ENCODE measurements at places on chromosomes 11 and 22.
A peak's percentile ranks its signal among the peaks of the same experiment; 100 is the strongest.

DNA sequence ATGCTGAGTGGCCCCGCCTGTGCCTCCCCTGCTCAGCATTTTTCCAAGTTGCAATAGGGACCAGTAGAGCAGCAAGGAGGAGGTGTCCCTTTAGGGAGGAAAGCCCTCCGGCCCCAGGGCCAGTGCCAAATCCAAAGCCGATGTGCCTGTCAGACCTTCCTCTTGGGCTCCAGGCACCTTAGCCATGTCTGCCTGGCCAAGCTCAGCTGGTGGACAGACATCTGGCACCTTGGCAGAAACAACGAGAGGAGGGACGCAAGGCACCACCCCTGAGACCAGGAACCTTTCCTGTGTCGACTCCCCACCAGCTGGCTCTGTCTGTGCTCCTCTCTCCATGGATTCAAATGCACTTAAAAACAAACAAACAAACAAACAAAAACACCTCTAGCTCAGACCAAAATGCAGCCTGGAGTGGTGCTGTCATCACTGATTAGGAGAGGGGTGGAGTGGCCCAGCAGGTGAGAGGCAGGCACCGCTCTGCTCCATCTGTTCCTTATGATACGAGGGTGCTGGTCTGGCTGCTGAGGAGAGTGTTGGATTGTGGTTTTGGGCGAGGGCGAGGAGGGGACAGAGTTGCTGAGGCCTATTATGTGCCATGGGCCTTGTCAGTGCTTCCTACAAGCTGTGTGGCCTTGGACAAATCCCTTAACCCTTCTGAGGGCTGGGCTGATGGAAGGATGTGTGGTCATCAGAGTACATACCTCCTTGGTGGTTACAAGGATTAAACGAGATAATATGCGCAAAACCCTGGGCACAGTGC lies 46.2 kb downstream of the TP53I11 start:
- no peak overlapping the region for H3K27ac ChIP-seq
- no peak for DNase-seq
- no peaks in the 10 kb centered on the region for H3K27me3 ChIP-seq
- no peaks in the 10 kb centered on the region for H3K4me1 ChIP-seq
- no peaks in the 10 kb centered on the region for H3K36me3 ChIP-seq

DNA sequence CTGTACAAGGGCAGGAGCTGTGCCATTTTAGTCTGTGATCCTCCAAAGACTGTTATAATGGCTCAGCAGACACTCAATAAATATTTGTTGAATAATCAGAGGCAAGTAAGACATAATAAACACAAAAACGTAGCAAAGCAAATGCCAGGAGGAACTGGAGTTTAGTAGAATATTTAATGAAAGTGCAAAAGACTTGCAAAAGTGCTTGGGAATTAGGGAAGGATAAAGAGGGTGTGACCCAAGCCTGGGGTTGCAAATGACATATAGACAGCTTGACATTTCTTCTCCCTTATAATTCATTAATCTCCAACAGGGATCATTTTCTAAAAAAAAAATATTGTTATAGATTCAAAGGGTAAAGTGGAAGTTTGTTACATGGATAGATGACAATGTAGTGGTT lies 212.7 kb upstream of the PGR start:
- no peak for DNase-seq
- H3K36me3 ChIP-seq = no peaks in the 10 kb centered on the region
- H3K27me3 ChIP-seq = no peaks in the 10 kb centered on the region
- no peak overlapping the region for H3K27ac ChIP-seq
- no peak overlapping the region for H3K4me3 ChIP-seq

DNA sequence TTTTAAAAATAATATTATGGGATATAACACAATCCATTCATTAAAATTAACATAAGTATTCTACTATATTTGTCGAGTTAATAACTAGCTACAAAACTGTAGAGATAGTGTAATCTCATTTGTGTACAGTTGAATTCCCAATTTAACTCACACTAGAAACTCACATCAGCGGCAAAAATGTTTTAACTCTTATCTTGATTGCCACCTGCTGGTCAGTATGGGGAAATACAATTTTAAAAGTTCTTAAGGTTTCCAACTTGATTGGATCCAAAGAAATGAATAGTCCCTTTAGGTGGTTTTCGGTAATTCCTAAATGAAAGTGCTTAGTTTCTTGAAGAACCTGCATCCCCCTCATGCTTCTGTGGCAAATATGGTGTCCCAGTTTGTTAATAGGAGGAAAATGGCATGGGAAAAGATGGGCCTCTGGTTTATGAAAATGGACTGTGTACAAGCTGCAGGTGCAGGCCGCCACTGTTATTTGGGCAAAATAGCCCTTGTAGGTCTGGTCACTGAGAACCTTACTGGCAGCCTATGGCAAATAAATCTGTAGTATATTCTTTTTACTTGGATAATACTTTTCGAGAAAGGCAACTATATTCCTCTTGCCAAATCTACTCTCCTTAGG lies 33.7 kb upstream of the SLC17A6 start:
- H3K27me3 ChIP-seq = no peaks in the 10 kb centered on the region
- H3K36me3 ChIP-seq = no peaks in the 10 kb centered on the region
- H3K4me1 ChIP-seq = no peaks in the 10 kb centered on the region
- no peak for DNase-seq

GRCh38 chr22:39312410-39312809 lies 7.0 kb downstream of the RPL3 start:
- peak overlapping the region; percentile 30 for H3K27ac ChIP-seq
- H3K27me3 ChIP-seq = no peaks in the 10 kb centered on the region
- H3K4me1 ChIP-seq = peaks cover 54% of the 10 kb centered on the region

- no peaks in the 10 kb centered on the region for H3K36me3 ChIP-seq
- H3K27me3 ChIP-seq = no peaks in the 10 kb centered on the region
- no peak overlapping the region for H3K4me3 ChIP-seq
- no peak overlapping the region for H3K27ac ChIP-seq
- no peaks in the 10 kb centered on the region for H3K4me1 ChIP-seq
Observed at GRCh38 chr11:56611174-56611573, 3.5 kb downstream of the OR5M1 start.

DNA sequence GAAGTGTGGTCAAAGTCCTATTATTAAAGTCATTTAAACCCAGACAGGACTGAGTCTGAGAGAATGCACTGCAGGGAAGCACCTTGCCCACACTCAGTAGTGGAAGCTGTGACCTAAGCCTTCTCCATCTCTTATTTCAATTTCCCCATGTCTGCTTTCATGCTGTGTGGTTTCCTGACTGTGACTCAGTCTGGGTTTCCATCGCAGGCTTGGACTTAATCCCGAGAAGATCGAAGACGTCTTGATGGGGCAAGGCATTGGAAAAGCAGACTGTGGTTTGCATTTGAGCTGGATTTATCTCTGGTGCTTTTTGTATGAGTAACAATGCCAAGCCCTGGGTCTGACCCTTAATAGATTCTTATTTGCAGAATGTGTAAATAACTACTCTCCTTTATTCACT lies 238.9 kb downstream of the NTM start:
- no peak overlapping the region for H3K27ac ChIP-seq
- H3K36me3 ChIP-seq = no peaks in the 10 kb centered on the region
- H3K4me3 ChIP-seq = no peak overlapping the region
- no peak for DNase-seq

- H3K27me3 ChIP-seq = peaks cover 12% of the 10 kb centered on the region
- no peaks in the 10 kb centered on the region for H3K36me3 ChIP-seq
- no peak for DNase-seq
- H3K4me1 ChIP-seq = peaks cover 3% of the 10 kb centered on the region
Observed at GRCh38 chr11:11789735-11790369, 51.9 kb upstream of the USP47 start.

DNA sequence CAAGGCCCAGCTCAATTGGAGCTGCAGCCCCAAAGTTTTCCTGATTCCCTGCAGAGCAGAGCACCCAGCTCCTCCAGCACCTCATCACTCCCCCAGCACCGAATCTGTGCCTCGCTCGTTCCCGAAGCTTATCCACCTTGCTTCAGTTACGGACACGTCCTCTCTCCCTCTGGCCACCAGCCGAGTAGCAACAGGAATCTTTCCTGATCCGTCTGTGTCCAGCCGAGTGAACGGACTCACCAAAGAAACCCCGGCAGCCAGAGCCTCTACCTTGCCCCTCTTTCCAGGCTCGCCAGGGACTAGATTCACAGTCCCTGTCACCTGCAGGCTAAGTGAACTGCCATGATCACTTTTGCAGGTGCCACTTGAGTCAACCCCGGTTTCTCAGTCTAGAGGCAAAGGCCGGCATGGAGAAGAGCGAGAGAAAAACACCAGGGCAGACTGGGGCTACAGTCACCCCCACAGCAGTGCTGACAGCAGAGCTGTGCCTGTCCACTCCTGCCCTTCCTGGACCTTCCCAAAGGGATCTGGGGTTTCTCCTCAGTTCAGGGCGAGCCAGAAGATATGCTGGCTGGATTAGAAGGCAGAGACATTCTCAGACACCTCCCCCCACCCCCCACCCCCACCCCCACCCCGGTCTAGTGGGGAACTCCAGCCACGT lies 32.3 kb downstream of the BID start:
- H3K36me3 ChIP-seq = peaks cover 6% of the 10 kb centered on the region
- no peak overlapping the region for H3K4me3 ChIP-seq
- H3K27me3 ChIP-seq = no peaks in the 10 kb centered on the region
- H3K27ac ChIP-seq = no peak overlapping the region
- no peak for DNase-seq

- peak overlapping the region; percentile 84 for H3K4me3 ChIP-seq
- peaks cover 16% of the 10 kb centered on the region for H3K4me1 ChIP-seq
- H3K36me3 ChIP-seq = no peaks in the 10 kb centered on the region
- DNase-seq = no peak
- peak overlapping the region; percentile 82 for H3K27ac ChIP-seq
Observed at GRCh38 chr22:38792833-38793232, 1.1 kb downstream of the DNAL4 start.

- H3K4me3 ChIP-seq = no peak overlapping the region
- no peaks in the 10 kb centered on the region for H3K4me1 ChIP-seq
- no peak overlapping the region for H3K27ac ChIP-seq
- H3K36me3 ChIP-seq = no peaks in the 10 kb centered on the region
Observed at GRCh38 chr11:108524422-108524821, 26.2 kb upstream of the POGLUT3 start.

- no peak for DNase-seq
- no peak overlapping the region for H3K27ac ChIP-seq
- no peaks in the 10 kb centered on the region for H3K36me3 ChIP-seq
- no peak overlapping the region for H3K4me3 ChIP-seq
- no peaks in the 10 kb centered on the region for H3K27me3 ChIP-seq
Observed at GRCh38 chr11:2677127-2677526, 22.7 kb downstream of the KCNQ1OT1 start.

GRCh38 chr22:32735526-32735925 lies 66.0 kb upstream of the TIMP3 start:
- H3K36me3 ChIP-seq = no peaks in the 10 kb centered on the region
- peaks cover 19% of the 10 kb centered on the region for H3K27me3 ChIP-seq
- H3K4me3 ChIP-seq = no peak overlapping the region
- peaks cover 4% of the 10 kb centered on the region for H3K4me1 ChIP-seq

DNA sequence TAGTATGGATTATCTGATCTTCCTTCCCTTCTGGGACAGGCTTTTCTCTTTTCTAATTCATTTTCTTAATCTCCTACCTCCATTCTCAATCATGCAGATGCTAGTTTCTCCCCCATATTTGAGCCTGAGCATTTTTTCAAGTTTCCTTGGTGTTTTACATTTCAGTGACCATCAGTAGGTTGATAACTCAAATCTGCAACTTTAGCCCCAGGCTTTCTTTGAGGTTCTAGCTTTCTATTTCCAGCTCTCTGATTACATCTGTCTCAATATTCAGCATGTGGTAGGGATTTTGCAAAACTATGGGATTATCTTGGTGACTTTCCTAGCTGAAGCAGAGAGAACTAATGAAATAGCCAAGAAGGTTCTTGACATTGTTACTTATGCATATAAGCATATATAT lies 67.8 kb downstream of the ARHGEF12 start:
- no peaks in the 10 kb centered on the region for H3K36me3 ChIP-seq
- H3K4me3 ChIP-seq = no peak overlapping the region
- no peak for DNase-seq
- peaks cover 16% of the 10 kb centered on the region for H3K27me3 ChIP-seq

DNA sequence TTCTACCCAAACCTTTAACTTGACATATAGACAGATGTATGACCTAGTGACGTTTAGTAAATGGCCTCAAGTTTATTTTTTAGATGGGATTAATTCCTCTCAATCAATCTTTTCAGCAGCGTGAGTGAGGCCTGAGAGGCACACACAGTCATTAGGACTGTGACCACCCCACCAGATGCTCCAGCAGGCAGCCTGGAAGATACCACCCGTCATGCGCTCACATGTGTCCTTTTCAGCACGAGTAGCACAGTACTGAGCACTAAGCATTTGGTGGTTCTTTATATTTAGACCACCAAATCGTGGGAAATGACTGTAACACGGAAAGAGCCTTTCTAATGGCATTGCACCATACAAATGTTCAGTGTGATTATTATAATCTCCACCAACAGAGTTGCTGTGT lies 354.6 kb upstream of the DDI1 start:
- no peak for DNase-seq
- no peaks in the 10 kb centered on the region for H3K27me3 ChIP-seq
- H3K27ac ChIP-seq = no peak overlapping the region
- no peaks in the 10 kb centered on the region for H3K4me1 ChIP-seq
- H3K36me3 ChIP-seq = no peaks in the 10 kb centered on the region

Measured in activated CD8-positive, alpha-beta T cell treated with anti-CD3 and anti-CD28 coated beads, Interleukin-2, amount 10 ng/mL, durations not matched to agents 7 days and 5 days (primary cell).